ENCODE measurements at places on chromosomes 5 and 9.

DNA sequence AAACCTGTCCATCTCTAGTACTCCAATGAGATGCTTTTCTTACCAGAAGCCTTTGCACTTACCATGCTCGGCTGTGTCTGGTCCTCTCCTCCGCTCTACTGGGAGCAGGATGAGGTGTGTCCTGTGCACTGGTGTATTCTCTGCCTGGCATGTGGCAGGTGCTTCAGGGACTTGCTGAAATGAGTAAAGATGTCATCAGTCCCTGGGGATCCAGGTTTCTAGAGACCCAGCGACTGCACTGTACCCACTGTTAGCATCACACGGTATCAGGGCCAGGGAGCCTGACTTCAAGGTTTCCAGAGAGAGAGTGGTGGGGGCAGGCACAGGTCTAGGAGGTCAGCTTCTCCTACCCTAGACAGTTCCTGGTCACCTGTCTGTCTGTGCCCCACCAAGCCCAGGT lies 10.5 kb downstream of the PTTG1 start:
- ATAC-seq, result no peak

- ATAC-seq, result no peak
Measured at GRCh38 chr9:136190237-136190601, 14.7 kb downstream of the LHX3 start.

- ATAC-seq, result no peak
Measured at GRCh38 chr9:87718852-87719612, 6.9 kb upstream of the CTSL start.

GRCh38 chr5:60541980-60542379 lies 158.0 kb downstream of the DEPDC1B start:
- no peak for ATAC-seq

DNA sequence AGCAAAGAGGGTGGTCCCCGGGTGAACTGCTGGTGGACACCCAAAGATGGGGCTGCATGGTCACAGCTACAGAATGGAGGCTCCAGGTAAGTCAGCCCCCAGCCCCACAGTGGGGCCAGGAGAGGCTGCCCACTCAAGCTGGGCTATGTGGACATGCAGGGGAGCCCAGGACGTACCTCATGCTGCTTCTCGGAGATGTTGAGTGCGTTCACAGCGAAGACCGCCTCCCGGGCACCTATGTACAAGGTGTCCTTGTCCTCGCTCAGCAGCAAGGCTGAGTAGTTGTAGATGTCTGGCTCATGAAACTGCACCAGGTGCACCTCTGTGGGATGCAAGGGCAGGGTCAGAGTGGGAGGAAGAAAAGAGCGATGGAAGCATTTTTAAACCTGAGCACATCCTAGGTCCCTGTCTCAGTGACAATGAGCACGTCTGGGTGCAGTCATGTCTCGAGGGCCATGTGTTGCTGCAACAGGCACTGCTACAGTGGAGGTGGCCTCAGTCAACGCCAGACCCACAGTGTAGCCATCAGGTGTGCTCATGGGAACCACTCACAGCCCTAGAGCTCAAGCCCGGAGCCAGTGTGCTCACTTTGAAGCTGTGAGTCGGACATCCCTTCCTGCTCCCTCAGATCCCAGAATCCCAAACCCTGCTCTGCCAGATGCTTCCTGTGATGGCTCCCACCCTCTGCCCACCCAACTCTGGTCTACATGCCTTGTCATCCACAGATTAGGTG lies 84.6 kb downstream of the SECISBP2 start:
- ATAC-seq, result no peak

DNA sequence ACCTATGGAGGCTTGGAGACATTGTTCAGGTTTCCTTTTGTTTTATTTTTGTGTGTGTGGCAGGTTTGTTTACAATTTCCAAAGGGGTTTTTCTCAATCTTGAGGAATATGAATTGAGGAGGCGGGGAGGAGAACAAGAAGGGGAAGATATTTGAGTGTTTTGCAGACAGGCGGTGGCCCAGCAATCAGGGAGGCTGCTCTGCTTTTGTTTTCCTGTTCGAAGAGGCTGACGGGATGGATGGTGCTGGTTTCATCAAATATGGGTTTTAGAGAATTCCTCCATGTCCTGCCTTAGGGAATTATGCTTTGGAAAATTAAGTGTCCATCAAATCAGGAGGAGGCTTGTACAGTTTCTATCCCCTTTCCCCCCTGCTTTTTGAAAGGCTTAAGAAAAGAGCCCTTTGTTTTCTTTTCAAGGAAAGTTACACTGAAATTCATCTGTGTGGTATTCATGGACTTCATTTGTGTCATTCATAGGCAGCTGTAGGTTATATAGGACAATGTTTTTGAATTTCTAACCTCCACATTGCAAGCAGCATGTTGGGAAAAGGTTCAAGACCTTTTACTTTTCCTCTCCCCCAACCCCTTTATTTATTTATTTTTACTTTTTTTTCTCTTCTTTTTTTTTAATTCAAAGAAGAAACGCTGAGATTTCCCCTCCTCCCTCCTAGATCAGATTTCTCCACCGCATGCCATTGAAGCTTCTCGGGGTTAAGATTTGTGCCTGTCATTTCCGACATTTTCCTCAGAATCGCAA lies 107.4 kb downstream of the ZNF462 start:
- no peak for ATAC-seq

GRCh38 chr9:38181232-38181631 lies 112.2 kb upstream of the SHB start:
- ATAC-seq, result no peak
